ENCODE measurements at places on chromosomes 6 and 20. TPM values are rescaled to one million over a fixed set of nuclear protein-coding genes. Genes with fewer than 3 reads are reported as not detected.
A peak's percentile ranks its signal among the peaks of the same experiment; 100 is the strongest.

ZDHHC14 gene
- total RNA-seq: 3.0 TPM

SYCP2 gene
- total RNA-seq: 0.19 TPM

OPRL1 gene
- 6.1 TPM for total RNA-seq

BTN1A1 gene
- 1.0 TPM for total RNA-seq

HCRTR2 gene
- not detected for total RNA-seq

- DNase-seq: no peak
Measured at GRCh38 chr6:148566664-148567350, 180.0 kb upstream of the UST start.

DNA sequence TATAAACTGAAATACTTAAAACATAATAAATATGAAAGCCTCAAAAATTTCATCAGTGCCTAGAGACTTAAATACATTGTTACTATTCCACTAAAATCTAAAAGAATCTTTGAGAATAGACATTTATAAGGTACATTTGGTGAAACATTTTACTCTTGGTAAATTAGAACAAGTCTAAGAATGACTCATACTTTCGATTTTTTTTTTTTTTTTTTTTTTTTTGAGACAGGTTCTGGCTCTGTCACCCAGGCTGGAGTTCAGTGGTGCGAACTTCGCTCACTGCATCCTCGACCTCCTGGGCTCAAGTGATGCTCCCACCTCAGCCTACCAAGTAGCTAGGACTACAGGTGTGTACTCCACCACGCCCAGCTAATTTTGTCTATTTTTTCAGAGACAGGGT, 6.4 kb downstream of the FUCA2 start:
- DNase-seq: no peak

DNA sequence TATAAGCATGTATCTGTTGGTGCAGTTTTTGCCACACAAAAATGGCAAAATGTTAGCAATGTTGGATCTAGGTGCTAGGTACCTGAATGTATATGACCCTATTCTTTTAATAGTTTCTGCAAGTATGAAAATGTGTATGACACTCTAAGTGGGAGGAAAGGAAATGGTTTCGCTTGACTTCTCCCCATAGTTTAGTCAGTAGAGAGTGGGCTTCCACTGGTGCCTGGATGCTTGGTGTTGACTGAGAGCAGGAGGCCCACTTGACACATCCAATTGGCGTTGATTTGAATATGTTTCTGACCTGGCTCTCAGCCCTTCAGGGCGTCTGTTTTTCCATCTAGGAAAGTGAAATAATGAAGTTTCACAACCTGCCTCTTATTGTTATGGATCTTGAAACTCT, 41.8 kb upstream of the GABRR1 start:
- peak; percentile 49 for DNase-seq

DNA sequence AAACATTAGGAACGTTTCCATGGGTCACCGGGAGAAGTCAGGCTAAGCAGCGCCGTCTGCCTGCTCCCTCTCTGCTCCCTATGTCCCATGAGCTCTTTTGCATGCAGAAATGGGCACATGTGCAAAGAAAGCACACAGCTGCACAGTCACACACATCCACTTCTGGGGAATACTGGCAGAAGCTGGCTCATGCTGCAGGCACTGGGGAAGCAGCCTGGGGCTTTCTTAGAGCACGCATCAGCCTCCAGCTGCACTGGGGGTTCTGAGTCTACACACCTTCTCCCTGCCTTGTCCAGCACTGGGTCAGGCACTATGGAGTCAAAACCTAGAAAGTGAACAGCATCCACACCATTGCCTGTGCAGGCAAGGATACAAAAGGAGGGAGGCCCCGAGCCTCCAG, 76.1 kb upstream of the FOXQ1 start:
- DNase-seq: no peak

- DNase-seq: no peak
Measured at GRCh38 chr6:14925699-14926026, 320.2 kb upstream of the JARID2 start.

DNA sequence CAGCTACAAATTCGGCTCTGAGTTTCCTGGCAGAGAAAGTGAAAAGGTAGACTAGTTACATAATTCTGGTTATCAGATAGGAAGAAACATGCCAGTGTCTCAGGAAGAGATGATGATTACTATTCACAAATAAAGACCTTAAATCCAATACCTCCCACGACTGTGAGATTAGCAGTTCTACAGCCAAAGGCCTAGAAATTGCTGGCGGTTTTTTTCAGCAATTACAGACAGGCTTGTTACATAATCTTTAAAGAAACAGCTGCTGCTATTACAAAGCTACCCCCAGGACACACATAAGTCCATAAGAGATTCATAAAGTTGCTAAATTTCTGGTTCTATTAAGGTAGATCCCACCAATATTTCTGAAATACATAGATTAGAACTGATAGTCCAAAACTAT, 40.2 kb downstream of the PIGU start:
- DNase-seq: no peak

- no peak for DNase-seq
Measured at GRCh38 chr6:41505122-41506049, 40.8 kb upstream of the FOXP4 start.

GRCh38 chr6:35402136-35402855, 49.8 kb upstream of the FANCE start:
- no peak for DNase-seq

DNA sequence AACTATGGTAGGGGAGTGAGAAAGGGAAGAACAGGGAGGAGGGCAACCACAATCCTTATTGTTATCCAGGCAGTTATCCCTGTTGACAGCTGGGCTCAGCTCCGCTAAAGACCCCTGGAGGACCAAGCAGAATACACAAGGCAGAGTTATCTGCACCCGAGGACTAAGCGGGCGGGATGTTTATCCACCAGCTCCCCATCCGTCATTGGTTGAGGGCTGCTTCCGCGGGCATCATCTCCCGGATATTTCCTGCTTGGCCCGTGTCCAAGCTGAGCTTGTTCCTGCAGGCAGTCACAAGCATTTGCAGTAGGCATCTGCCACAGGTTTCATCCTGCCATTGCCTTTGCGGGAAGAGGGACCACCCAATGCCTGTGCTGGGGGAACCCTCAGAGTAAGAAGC, 102.1 kb downstream of the DLGAP4 start:
- DNase-seq: no peak

- DNase-seq: peak; percentile 43
Measured at GRCh38 chr6:7911345-7911725, 747 bp upstream of the TXNDC5 start.

- DNase-seq: no peak
Measured at GRCh38 chr20:51640743-51641142, 98.2 kb upstream of the NFATC2 start.

DNA sequence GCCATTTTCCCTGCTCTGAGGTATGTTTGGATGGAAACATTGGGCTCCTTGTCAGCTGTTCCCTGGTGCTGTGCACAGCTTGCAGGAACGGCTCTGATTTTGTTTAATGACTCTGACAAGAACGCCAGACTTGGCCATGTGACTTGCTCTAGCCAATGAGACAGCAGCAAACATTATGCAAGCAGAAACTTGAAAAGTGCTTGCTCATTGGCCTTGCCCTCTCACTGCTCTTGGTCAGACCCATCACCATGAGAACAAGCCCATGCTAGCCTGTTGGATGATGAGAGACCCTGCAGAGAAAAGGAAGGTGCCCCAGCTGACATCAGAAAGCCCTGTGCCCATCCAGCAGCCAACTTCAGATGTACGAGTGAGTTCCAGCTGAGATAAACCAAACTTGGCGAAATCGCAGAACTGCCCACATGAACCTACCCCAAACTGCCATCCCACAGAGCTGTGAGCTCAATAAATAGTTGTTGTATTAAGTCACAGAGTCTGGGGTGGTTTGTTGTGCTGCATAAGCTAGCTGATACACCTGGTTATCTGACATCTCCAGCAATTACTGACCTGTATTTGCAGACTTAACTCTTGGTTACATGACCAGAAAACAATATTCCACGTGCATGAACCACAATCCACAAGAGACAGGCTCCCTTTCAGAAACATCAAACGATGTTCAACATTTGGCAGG, 96.9 kb downstream of the JPH2 start:
- DNase-seq: peak; percentile 51

GRCh38 chr20:52904837-52905236, 67.3 kb upstream of the TSHZ2 start:
- DNase-seq: no peak

GRCh38 chr6:157203764-157204163, 119.6 kb downstream of the TMEM242 start:
- no peak for DNase-seq

- no peak for DNase-seq
Measured at GRCh38 chr6:120173250-120173649, 823.7 kb upstream of the MAN1A1 start.

DNA sequence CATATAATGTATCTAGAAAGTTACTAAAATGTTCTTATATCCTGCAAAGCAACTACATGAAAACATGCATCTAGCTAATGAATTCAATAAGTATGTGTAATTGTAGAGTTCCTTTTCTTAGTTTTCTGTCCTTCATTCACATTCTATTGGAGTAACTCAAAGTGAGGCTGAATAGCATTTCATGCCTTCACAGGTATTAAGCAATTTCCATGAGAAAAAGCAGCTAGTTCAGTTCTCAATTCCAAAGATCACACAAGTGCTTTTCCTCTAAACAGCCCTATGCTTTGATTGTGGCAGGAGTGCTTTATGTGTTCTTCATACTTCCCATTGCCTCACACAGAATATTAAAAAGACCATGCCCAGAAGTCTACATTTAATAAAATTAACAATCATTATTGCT, 274.9 kb downstream of the RFPL4B start:
- no peak for DNase-seq

DNA sequence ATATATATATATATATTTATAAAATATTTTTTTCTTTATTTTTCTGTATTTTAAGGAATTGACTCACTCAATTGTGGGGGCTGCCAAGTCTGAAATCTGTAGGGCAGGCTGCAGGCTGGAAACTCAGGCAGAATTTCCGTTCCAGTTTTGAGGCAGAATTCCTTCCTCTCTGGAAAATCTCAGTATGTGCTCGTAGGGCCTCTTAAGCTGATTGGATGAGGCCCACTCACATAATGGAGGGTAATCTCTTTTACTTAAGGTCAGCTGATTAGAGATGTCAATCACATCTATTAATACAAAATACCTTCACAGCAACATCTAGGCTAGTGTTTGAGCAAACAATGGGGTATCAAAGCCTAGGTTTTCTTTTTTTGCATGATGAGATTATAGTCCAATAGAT, 244.7 kb upstream of the RNF24 start:
- DNase-seq: no peak

Data from OCI-LY7 (cell line).